ENCODE measurements at places on chromosomes 16 and 17.

DNA sequence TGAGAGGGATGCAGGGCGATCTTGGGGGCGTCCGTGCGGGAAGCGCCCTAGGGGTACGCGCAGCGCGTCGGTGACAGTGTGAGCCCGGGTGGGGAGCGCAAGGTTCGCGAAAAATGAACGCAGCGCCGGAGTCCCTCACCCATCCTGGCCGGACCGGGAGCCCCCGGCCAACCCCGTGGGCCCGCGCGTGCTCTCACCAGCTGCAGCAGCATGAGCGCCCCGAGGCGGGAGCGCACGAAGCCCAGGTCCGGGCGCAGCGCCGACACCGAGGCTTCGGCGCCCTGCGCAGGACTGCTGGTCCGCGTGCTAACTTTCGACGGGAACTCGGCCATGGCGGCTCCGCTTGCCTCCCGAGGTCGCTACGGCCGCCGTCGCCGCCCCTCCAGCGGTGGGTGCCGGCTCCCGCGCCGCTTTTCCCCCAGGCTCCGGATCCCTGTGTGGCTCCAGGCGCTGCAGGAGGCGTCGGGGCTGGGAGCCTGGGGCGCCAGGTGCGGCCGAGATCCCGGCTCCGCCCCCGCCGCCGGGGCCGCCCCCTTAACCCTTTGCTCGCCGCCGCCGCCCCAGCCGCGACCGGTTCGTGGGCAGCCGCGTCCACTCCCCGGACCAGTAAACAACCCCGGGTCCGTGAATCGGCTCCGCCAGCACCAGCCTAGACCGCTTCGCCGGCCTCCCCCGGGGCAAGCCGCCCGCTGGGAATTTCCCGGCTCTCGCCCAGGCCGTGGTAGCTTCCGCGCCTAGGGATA, at the start of gene PLLP:
PLLP (minus strand) TSS at position 464 of the 743 bp plus-strand sequence; CDS start at position 332, 132 bp downstream.
- no peak for DNase-seq

DNA sequence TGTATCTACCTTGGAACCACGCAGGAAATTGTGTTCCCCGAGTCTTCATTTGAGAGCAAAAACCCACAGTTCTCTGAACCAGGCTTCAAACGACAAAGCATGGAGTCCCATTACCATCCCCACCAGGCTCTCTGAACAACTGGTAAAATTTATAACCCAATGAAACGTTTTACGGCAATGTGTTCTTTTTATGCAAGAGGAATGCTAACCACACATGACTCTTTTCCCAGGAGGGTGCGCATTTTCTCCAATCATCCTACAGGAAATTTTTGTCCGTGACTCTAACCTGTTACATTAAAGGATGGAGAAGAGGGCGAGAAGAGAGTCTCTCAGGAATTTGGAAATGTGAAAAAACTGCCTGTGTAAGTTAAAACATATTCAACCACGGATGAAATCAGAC, 17.8 kb downstream of the STX8 start:
- DNase-seq, result peak; percentile 31

DNA sequence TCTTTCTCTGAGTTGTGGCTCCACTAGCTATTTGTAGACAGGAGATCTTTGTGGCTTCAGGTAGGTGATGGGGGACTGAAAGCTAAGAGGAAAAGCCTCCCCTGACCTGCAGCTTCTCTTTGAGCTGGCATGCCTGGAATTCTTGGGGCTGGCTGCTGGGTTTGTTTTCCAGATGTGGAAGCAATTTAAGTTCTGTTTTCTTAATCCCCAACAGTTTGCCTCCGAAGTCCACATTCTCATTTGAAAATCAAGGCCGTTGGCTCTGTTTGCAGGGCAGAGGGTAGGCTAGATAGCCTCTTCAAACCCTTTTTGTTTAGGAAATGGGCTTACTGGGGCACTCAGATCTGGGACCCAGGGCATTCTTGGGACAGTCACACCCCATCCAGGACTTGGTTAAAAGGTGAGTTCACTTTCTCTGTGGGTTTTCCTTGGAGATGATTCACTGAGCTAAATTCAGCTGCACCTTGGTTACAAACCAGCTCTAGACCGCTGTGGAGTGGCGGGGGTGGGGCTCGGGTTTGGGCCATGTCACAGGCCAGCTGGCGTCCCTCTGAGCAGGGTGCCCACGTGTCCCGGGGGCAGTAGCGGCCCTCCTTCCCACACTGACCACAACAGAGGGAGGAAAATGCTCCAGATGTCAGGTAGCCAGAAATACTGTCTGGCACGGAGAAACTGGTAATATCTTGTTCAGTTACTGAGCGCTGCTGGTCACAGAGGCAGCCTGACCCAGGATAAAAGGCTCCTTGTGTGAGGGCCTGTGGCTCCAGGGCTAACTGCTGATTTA, 108.5 kb downstream of the RAB11FIP4 start:
- DNase-seq, result peak; percentile 5

GRCh38 chr17:6512552-6512951, 43.8 kb downstream of the PITPNM3 start:
- DNase-seq, result no peak

- DNase-seq, result no peak
Measured at GRCh38 chr17:44397479-44398440, 8.3 kb upstream of the ITGA2B start.

Data from stromal cell of bone marrow (primary cell).